ENCODE measurements at places on chromosomes 5 and 9.

GRCh38 chr9:78601957-78602565 is 305.1 kb downstream of the PSAT1 start:
- DNase-seq, result peak; percentile 41

DNA sequence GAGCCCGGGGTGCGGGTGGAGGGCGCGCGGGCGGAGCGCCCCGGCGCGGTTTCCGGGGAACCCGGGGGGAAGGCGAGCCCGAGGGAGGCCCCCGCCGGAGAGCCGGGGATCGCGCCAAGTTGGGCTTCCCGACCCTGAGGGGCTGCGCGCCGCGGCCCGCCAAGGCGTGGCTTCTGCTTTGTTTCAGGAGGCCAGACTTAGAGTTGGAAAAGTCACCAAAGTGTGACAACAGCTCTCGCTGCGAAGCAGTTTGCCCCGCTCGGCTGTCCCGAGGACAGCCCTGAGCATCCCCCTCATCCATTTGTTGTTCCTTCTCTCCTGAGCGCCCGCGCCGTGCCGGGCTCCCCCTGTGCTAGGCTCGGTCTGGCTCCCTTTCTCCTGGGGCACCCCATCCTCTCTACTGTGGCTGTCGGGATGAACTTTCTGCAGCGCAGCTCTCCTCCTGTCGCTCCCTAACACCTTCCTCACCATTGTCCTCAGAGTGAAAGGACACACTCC is 410 bp downstream of the GLIPR2 start:
- DNase-seq, result no peak

DNA sequence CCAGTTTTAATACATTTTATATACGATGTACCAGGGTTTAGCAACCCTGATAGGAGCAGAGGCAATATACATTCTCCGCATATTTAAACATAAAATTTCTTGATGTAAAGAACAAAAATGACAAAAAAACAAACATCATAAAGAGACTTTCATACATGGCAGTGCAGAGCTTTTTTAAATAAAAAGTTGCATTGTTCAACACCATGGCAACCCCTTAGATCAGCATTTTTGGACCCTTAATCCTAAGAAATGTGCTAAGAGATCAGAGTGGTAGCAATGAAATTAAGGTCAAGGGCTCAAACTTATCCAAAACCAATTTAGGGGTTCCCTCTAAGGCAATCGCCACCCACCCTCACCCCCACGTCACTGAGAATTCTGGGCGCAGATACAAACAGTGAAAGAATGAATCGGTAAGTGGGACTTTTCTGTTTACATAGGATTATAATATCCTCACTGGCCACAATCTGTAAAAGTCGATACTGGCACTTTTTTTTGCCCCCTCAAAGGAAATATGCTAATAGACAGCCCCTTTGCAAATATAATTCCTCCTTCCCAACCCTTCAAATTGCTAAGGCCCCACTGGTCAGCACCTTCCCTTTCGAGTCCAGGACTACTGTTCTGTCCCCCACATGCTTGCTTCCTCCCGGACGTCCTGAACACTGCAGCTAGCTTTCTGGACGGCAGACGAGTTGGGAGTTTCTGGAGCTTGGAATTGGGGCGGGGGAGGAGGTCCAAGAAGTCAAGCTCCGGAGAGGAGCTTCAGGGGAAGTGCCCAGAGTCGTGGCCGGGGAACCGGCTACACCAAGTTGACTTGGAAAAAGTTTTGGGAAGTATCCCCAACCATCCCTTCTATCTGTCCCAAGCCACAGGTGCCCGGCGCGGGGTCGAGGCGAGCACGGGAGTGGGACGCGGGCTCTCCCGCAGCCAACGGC is 2.2 kb downstream of the GAS1 start:
- no peak for DNase-seq

- no peak for DNase-seq
Measured at GRCh38 chr5:108945094-108945493, 197.4 kb downstream of the FER start.

DNA sequence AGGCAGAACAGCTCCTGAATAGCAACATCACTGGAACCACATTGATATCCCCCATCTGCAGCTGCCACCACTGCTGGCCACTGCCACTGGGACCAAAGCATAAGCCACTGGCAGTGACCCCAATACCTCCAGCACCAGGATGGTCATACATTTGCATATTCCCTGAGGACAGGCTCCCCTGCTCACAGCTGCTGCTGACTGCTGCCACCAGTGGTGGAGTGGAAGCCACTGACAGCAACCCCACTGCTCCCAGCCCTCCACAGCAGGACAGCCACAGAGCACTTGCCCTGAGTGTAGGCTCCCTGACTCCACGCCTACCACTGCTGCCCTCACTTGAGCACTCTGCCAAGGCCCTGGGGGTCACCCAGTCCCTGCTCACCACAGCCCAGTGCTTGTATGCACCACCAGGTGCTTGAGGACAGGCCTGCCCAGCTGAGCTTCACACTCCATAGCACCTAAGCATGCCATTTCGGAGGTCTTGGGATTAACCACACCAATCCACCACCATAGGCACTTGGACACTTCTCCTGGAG is 327.4 kb upstream of the RPS23 start:
- DNase-seq, result no peak

DNA sequence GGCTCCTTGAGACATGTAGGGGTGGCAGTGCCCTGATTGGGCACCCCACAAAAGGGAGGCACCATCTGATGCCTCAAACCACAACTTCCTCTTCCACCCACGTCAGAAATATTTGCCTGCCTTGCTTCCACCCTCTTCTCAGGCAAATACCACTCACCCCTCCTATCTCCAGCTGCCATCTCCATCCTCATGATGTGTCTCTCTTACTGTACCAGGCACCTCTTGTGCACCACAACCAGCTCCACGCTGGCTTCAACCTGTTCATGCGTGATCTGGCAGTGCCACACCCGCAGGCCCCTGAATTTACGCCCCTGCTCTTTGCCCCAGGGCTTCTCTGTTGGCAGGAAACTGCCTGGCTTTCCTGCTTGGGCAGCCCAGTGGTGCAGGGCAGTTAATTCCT is 87.8 kb upstream of the HSPA9 start:
- no peak for DNase-seq

GRCh38 chr9:78072586-78073199 is 41.1 kb upstream of the GNAQ start:
- no peak for DNase-seq

GRCh38 chr9:100099722-100100042 is 639 bp downstream of the INVS start:
- peak; percentile 7 for DNase-seq

DNA sequence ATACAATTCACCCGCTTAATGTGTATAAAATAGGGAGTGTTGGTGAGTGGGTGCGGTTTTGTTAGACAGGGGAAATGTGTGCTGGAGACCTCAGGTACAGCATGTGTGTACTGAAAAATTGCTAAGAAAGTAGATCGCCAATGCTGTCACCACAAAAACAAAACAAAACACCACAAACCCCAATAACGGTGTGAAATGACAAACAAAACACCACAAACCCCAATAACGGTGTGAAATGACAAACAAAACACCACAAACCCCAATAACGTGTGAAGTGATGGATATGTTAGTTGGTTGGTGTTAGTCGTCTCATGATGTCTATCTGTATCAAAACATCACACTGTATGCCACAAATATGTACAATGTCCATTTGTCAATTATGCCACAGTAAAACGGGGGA is 14.2 kb upstream of the GFPT2 start:
- DNase-seq, result no peak

DNA sequence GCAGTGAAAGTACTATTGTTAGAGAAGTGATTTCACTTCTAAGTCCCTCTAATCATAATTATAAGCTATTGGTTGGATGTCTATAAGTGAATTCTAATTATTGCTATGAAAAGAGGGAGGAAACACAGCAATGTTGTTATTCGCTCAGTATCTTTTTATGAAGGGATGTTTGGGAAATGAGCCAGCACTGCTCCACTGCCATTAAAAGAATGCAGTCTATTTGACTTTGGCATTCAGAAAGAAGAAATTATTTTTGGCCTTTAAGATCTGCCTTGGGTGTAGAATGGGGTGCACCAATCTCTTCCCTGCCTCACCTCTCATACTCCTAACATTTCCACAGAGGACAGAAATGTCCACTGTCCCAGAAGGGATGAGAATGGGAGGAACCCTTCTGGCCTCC is 332.0 kb downstream of the SPATA31D1 start:
- DNase-seq, result no peak

DNA sequence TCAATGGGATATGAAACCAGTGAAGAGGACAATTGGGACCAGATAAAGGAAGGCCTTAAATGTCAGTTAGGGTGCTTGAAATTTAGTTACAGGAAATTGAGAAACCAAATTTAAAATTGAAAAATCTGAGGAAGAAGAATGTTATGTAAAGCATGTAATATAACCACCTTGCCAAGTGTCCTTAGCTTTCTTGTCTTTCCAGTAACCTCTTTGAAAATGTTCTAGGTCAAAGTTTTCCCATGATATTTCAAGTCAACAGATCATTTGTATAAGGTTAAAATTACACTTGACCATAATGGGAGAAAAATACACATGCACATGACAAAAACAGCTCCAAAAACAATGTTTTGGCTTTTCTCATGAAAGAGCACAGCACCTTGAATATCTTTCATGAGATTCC is 21.1 kb downstream of the LOX start:
- no peak for DNase-seq

DNA sequence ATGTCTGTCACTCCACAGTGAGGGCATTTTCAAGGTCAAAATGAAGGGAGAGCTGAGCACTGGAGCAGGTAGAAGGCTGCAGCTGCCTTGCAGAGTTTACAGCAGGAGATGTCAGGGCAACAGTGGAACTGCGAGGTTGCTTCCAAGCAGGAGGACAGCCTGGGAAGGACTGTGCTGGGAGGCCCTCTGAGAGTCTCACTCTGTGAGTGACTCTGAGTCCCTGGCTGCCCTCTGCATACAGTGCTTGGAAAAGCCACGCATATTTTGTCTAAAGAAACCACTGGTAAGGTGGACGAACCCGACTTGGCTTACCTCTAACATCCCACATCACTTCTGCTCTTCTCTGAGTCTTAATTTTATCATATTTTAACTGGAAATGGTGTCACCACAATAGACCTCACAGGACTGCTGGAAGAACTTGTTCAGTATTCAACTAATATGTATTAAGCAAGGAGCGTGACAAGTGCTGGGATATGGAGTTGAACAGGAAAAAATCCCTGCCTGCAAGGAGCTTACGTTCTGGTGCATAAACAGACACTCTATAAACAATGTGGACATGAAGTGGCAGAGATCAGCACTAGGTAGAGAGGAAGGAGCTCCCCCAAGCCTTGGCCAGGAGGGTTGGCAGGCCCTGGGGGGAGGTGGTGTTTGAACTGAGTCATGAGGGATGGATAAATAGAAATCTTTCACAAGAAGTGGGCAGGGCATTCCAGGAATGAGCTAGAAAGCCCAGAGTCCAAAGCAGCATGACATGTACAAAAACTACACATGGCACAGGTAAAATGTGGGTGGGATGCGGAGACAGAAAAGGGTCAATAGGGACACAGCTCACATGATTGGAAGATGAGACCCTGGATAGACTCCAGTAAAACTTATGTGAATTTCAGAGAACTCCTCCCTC is 64.0 kb upstream of the FOXE1 start:
- DNase-seq, result no peak

DNA sequence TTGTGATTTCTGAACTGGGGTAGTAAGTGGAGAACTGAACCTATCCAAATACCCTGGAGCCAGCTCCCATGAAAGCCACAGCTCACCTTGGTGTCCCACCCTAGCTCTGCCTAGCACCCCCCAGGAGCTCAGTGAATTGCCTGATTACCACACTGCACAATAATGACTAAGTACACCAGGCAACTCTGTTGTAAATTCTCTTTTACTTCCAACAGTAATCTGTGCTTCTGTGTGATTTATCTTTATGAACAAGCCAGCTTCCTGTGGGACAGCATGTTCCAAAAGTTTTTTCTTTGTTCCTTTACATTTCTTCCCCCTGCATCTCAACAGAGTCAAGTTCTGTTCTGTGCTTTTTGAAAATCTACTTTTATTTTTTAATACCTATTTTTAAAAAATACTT is 22.1 kb upstream of the GRPEL2 start:
- no peak for DNase-seq

GRCh38 chr9:96305171-96305570 is 3.2 kb upstream of the HSD17B3 start:
- no peak for DNase-seq

- no peak for DNase-seq
Measured at GRCh38 chr5:67813877-67814539, 401.5 kb upstream of the PIK3R1 start.

- DNase-seq, result no peak
Measured at GRCh38 chr5:176153741-176154140, 84.5 kb upstream of the SIMC1 start.

- DNase-seq, result peak; percentile 99
Measured at GRCh38 chr5:125484742-125485641, 738.6 kb upstream of the ZNF608 start.

DNA sequence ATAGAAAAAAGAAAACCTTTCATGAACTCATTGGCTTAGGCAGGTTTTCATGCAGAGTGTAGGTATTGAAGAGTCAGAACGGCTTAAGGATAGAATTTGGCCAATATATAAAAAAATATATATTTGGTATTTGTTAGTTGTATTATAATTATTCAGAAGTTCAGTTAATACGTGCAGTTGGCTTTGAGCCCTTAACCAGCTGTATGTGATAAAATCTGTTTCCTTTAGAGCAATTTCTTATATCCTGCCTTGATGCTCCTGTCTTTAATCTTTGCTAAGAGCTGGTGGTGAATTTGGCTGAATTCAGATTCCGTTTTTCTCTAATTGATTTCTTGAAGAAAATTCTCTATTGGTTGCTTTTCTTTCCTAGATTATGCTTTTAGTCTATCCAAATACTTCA is 3.7 kb downstream of the ANXA1 start:
- DNase-seq, result no peak

DNA sequence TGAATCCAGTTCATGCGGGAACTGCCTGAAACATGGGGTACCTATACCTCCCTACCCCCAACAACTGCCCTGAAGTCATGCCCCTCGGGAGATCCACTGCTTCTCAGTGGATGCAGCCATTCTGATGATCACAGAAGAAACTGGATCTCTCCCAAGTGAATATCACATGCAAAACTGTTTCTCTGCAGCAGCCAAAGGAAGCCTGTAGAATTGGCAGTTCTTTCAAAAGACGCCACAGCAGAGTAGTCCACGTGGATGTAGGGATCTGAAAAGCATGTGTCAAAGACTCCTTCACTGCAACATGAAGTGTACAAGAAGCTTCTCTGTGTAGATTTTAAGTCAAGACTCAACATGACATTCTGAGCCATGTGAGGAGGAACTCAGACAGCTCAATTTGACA is 286.7 kb downstream of the NR3C1 start:
- no peak for DNase-seq

- no peak for DNase-seq
Measured at GRCh38 chr5:176132471-176133288, 105.5 kb upstream of the SIMC1 start.

GRCh38 chr5:314676-315487 is 6.6 kb upstream of the AHRR start:
- no peak for DNase-seq

- no peak for DNase-seq
Measured at GRCh38 chr9:136544964-136545691, 720 bp downstream of the NOTCH1 start.

GRCh38 chr9:137029058-137029936 is 1.3 kb upstream of the ABCA2 start:
- DNase-seq, result no peak

GRCh38 chr9:96331236-96331947 is 29.4 kb upstream of the HSD17B3 start:
- DNase-seq, result no peak
